ENCODE measurements at places on chromosomes 1 and 21.

DNA sequence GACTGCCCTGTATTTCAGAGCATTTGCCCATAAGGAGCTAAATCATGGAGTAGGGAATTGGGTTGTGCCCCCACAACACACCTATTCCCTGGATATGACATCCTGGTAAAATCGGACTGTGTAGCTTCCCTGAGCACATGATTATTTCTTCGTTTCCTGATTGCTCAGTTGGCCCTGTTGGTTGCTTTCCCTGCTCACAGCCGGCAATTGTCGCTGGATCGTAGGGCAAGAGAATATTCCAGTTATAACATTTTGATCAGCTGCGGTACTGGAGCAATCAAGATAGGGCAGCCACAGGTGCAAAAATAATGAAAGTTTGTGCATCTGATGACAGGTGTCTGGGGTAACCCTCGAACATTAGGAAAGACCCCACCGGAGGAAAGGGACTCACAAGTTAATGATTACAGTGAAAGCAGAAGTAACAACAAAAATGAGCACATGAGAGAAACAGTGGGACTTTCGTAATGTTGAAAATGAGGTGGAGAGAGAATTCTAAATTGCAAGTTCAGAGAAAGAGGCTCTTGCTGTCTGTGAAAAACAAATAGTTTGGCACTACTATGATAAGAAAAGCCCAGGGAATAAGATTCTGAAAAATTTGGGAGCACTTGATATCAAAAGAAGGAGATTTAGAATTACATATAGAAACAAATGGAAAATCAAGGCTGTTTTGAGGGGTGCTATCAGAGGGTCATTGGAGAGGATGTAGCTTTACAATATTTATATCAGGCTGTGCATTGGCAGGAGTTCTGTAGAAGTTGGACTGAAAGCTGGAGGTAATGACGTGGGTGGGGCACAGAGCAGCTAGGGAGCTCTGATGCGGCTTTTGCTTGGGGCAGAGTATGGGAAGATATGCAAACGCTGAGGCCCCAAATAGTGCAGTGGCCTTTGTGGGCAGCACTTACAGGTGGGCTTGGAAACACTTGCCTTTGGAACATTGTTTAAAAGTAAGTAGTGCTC lies at the start of gene MAB21L3:
TSS of gene MAB21L3 (plus strand) at position 833 of the 957 bp plus-strand sequence. CDS start 1,217 bp downstream, outside the sequence.
- no peak for DNase-seq

- DNase-seq = peak; percentile 25
These were observed 3.3 kb upstream of the AGT start for GRCh38 chr1:230717251-230717650.

GRCh38 chr1:172167796-172168596 lies 252.5 kb upstream of the C1orf105 start:
- DNase-seq = peak; percentile 75

- peak; percentile 25 for DNase-seq
These were observed 601 bp downstream of the FAM131C start for GRCh38 chr1:16072616-16073484.

GRCh38 chr1:240515505-240515904 lies 96.5 kb downstream of the GREM2 start:
- peak; percentile 80 for DNase-seq

GRCh38 chr1:174916846-174917245 lies 82.9 kb upstream of the CACYBP start:
- DNase-seq = no peak

Measured in EH (cell line).